ENCODE measurements at places on chromosomes 11 and 22.

- peak; percentile 79 for ATAC-seq
Measured at GRCh38 chr11:128796270-128796669, 70.8 kb downstream of the KCNJ1 start.

- ATAC-seq = no peak
Measured at GRCh38 chr11:132177106-132177505, 806.7 kb downstream of the NTM start.

GRCh38 chr11:43758927-43759326 lies 78.4 kb downstream of the HSD17B12 start:
- ATAC-seq = no peak

- ATAC-seq = no peak
Measured at GRCh38 chr22:43968614-43969013, 13.4 kb downstream of the SAMM50 start.

DNA sequence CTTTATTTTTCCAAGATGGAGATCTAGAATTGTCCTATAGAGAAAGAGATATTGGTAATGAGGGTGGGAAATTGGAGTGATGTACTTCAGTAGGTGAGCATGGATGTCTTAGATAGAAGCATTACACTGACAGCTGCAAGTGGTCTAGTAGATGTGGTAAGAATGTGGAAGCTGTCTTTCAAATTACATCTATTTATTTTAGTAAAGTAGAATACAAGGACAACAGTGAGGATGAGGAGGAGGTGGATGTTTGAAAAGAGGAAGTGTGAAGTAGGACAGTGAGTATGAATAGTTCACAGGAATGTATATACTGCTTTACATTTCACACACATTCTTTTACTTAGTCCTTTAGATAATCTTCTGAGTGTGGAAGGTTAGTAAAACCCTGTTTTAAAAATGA lies 64.2 kb downstream of the HIPK3 start:
- no peak for ATAC-seq
